ENCODE measurements at places on chromosomes 3 and 15.

DNA sequence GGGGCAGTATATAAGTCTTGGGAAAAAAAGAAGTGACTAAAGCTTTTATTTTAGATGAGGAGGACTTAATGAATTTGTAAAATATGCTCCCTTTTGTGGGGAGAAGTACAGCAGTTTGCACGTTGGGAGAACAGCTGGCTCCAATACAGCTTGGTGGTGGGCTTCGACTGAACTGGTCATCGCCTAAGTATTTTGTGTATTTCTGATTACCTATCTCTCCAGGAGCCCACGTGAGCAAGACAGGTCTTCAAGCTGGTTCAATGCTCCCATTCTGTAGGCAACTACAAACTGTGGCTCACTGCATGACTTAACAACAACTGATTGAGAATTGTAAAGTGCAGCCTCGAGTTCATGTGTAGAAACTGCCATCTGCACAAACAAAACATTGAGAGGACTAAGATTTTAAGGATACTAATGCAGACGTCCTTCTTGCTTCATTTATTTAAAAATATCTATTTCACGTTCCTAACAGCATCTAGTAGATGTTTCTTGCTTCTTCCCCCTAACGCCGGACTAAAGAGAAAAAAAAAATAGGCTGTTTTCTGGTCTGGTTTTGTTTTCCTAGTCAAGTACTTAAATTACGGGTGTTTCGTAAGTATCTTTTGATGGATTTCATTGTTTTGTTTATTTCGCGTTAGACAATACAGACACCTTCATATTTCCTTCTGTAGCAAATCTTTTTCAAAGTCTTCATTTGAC lies 1.4 kb upstream of the GREM1 start:
- DNase-seq: no peak

DNA sequence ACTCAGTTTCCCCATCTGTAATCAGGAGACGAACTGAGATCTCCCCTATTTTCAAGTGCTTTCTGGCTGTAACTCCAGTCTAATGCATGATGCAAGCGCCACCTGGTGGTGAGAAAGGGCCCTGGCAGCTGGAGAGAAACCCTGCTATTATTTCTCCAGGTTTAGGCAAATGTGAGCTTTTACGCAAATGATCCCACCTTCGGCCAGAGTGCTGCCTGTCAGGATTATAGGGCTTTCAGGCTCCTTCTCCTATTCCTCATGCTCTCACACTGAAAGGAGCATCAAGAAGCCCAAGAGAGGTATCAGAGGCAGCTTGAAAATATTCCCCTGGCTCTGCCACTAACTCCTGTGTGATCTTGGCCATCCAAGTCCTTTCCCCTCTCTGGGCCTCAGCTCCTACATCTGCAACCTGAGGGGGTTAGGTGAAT lies 93.9 kb upstream of the RASGRF1 start:
- DNase-seq: peak; percentile 45

- DNase-seq: no peak
These were observed 48.4 kb upstream of the SEC22A start for GRCh38 chr3:123153125-123154019.

DNA sequence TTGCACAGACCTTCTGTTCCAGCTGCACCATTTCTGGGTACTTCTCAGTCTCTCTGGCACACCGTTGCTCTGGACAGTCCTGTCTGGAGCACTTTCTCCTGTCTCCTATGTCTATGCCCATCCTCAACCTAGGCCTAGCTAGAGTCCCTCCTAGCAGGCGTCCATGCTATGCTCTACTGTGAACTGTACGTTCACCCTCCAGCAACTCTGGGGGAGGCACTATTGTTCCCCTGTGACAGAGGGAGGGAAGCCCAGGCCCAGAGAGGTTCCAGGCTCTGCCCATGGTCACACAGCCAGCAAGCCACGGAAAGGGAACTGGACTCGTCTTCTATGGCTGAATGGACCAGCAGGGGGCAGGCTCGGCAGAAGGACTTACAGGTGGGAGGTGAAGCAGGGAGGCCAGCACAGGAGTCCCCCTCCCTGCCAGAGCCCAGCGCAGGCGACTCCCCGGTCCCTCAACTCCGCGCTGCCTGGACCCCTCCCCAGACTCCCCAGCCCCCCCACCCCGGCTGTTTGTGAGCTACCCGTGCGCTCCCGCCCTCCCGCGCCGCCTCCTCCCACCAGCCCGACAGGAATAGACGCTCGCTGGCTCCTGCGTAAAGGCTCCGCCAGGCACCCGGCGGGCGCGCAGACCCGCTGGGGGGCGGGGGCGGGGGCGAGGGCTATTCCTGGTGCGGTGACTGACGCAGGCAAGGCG lies 1.7 kb upstream of the LINGO1 start:
- DNase-seq: peak; percentile 42

DNA sequence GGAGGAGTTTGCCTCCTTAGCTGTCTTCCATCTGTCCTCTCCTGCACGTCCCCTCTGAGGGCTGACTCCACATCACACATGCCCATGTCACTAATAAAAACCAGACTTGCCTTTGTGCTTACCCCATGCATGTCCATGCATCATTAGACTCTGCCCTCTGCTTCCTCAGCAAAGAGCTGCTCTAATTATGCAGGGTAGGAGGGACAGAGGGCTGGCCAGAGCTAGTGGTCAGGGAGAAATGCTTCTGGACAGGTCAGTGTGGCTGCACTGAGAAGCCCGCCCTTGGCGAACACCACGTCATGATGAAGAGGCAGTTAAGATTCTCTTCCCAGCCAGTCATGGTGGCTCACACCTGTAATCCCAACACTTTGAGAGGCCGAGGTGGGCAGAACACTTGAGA lies 8.9 kb downstream of the CA12 start:
- DNase-seq: no peak

DNA sequence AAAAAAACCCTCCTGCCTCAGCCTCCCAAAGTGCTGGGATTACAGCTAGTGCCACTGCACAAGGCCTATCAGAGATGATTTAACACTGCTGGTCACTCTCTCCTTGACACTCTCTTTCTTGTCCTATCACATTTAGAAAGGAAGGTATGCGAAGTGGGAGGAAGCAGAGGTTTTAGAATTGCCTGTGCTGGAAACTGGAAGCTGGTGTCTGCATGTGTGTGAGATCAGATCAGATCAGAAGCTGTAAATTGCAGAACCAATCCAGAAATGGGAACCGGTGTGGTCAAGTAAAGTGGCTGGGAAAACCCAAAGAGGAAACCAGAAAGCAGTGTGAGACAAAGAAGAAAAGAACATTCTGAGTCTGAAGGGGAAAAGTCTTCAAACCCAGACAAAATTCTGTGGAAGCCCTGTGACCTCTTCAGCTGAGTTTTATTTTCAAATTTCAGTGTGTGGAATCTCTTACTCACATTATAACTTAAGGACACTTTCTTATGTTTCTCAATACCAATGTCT lies 2.8 kb downstream of the EFHB start:
- no peak for DNase-seq

DNA sequence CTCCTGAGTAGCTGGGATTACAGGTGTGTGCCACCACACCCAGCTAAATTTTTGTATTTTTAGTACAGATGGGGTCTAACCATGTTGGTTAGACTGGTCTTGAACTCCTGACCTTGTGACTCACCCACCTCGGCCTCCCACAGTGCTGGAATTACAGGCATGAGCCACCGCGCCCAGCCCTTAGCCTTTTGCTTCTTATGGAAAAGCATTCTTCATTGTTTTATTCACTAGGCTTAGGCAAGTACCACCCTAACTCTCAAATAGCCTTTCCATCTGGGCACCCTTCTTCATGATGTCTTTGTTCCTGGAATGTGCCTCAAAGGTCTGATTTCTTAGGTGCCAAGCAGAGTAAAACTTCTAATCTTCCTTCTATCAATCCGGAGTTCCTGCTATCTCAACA lies 641.8 kb downstream of the FHIT start:
- DNase-seq: no peak

GRCh38 chr3:185572183-185572582 lies 13.9 kb upstream of the SENP2 start:
- no peak for DNase-seq

GRCh38 chr3:74089814-74090213 lies 465.1 kb upstream of the PDZRN3 start:
- no peak for DNase-seq

DNA sequence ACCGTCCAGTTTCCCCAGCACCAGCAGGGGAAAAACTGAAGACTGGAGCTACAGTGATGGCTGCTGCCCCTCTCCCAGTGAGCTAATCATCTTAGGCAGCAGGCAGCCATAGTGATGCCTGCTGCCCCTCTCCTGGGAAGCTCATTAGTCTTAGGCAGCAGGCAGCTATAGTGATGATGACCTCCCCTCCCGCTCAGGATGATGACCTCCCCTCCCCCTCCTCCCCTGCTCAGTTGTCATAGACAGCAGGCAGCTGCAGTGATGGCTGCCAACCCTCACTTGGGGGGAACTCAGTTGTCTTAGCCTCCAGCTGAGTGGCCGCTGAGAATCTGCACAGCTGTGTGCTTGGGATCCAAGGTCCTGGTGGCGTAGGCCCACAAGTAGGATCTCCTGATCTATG lies 80.9 kb upstream of the MANF start:
- no peak for DNase-seq

DNA sequence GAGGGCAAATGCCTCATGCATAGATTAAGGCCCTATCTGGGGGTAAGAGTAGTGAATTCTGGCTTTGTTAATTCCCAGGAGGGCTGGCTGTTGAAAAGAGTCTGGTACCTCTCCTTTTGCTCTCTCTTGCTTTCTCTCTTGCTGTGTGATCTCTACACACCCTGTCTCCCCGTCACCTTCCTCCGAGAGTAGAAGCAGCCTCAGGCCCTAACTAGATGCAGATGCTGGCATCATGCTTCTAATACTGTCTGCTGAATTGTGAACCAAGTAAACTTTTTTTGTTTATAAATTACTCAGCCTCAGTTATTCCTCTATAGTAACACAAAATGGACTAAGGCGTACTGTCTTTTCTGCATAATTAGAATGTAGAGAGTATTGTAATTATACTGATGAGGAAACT lies 908.1 kb downstream of the DIPK2A start:
- DNase-seq: no peak

DNA sequence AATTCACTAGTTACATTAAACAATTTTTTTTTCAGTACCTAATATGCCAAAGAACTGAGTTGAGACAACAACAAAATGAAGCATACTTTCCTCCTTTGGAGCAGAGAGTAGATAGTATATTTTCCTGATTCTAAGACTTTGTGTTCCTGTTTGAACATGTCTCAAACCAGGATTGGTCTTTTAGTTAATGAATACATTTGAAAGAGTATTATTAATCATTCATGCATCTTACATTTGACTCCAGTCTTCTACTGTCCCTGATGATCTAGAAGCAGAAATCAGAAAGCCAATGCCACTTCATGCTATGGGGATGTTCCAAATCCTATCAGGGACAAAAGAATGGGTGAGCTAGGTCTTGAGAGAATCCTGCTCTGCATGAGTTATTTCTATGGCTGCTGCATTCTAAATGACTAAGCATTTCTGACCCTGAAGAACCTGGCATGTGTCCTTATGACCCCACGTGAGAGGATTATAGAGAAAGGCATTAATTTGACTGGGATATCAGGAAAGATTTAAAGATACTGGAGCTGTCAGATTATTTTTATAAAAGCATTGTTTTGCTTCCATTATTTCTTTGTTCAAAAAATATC lies 32.9 kb upstream of the MBNL1 start:
- peak; percentile 50 for DNase-seq

DNA sequence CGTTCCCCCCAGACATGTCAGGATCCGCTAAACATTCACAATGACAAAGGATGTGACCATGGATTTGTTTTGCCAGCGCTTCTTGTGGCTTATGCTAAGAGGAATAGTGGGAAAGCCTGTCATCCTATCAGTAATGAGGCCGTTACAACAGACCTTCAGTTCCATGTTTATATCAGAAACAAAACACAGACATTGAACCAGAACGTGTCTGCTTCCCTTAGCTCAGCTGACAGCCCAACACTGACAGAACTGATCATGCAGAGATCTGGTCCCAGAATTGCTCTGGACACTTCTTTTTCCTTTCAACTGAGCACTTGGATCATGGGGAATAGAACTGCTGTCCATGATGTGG lies 58.3 kb upstream of the MYZAP start:
- DNase-seq: no peak

- DNase-seq: peak; percentile 63
These were observed 1099.3 kb downstream of the ROBO2 start for GRCh38 chr3:78139166-78139565.

DNA sequence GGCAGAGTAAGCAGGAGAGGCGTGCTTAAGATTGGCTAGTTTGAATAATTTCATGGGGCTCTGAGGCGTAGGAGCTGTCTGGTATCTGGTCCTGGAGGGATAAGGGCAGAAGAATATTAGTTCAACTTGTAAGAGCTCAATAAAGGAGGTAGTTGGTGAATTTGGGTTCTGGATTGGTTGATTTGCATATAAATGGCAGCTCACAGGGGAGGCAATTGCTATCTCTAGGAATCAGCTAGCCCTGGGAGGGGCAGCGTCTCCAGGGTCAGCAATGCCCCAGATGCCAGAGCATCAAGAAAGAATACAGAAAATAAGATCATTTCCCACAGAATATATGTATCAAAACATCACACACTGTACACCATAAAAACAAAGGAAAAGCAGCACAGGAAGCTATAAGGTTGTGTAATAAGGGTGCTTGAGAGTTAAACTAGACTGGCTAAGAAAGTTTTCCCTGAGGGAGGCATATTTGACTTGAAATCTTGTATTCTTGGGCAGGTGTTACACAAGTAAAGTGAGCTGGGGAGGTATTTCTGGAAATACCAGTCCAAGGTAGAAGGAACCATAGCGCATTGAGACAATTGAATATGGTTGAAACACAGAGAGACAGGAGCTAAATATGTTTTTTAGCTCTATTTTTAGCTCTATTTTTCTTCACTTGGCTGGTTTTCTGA lies 6.1 kb downstream of the MOBP start:
- no peak for DNase-seq

- no peak for DNase-seq
These were observed 8.9 kb downstream of the GORASP1 start for GRCh38 chr3:39098473-39099000.

- no peak for DNase-seq
These were observed 24.8 kb upstream of the SLMAP start for GRCh38 chr3:57731311-57731710.
